CD8-positive, alpha-beta T cell (primary cell): ENCODE measurements at places on chromosomes 4 and X.

GRCh38 chrX:100648458-100649417, 4.7 kb downstream of the SRPX2 start:
- DNase-seq = no peak

DNA sequence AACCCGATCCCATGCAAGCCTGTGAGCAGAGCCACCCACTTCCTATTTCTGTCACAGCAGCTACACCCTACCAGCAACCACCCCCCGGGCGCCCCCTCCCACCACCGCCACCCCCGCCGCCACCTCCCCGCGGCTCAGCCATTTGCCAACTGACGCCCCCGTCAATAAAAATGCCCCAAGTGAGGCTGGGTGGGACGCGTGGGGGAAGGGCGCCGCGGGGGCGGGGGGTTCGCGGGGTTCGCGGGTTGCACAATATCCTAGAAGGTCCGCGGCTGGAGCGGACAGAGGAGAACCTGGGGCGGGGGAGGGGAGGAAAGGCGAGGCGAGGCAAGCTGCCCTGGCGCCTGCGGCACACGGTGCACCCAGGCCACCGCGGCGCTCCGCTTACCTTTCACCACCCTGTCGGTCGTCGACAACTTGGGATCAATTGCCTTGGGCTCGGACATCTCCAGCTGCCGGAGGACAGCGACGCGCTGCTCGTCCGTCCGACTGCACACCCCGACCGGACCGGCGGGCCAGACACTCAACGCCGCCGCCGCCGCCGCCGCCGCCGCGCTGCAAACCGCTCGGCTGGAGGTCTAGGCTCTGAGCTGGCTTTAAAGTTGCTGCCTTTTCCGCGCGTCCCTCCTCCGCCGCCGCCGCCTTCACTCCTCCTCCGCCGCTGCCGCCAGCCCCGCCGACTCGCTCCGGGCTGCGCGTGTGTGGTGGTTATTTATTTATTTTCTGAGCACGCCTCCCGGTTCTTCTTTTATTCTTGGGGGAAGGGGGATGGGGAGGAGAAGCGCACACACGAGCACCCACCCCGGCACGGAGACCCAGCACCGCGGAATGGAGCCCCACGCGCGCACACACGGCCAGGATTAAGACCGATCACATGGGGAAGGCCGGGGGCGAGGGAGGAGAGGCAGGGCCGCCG, 717 bp downstream of the PPP3CA start:
- peak; percentile 36 for DNase-seq

DNA sequence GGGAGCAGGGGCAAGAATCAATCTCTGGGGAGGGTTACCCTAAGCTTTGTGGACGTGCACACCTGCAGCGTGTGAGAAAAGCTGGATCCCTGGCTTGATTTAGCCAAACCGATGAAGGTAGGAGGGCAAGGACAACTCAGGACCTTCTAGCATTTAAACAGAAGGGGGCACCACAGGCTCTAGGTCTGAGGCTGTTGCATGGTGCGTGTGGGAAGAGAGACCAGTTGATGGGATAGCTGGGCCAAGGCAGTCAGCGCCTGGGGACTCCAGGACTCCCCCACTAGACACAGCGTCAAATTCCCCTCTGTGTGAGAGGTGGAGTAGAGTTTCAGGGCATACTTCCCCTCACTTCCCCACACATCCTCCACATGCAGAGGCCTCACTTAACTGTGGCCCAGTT, 4.3 kb downstream of the GABRQ start:
- DNase-seq = no peak

- no peak for DNase-seq
These were observed 222.1 kb upstream of the INTU start for GRCh38 chr4:127410644-127411043.

- no peak for DNase-seq
These were observed 97.1 kb downstream of the LDB2 start for GRCh38 chr4:16801356-16801755.

DNA sequence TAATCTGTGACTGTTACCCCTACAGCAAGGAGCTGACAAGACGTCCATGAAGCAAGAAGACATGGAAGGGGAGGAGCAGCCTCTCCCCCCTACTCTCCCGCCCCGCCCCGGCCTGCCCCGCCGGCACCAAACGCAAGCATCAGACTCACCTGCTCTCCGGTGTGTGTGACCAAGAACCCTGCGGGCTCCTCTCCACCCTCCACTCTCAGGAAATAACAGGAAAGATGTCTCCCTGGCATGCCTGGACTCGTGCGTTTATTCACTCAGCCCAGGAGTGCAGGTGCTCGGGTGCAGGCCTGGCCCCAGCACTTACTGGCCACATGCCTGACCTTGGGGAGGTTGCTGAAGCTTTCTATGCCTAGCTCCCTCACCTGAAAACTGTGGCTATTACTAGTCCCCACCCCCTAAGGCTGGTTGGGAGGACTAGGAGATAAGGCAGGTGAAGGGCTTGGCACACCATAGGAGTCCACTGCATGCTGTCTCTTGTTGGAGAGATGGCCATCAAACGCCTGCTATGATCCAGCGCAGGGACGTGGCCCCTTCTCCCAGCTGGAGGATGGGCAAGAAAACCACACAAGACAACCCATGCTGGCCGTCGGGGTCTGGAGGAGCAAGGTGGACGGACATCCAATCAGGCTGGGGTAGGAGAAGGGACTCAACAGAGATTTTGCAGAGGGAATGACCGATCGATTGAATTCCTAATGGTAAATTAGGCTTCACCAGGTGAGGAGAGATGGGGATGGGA, 34.9 kb upstream of the CLDN24 start:
- DNase-seq = no peak

DNA sequence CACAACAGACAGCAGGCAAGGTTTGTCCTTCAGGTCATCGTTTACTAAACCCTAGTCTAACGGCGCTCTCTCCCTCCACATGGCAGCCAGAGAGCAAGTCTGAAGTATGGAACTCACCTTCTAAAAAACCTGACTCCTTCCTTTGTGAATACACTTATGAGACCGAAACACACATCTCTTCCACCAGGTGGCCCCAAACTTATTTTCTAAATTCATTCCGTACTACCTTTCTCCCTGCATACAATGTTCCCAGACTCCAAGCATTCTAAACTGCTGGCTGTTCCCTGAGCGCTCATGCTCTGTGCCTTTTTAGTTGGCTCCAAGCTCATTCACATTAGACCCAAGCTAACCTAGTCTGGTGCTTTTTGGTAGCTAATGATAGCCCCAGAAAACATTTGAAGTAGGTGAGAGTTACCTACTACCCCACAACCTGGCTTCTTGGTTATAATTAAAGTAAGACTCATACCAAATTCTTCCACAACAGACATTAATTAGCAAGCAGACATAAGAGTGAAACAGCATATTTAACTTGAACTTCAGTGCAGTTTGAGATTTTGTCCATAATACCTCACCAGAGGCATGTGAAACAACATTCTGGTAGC, 67.6 kb upstream of the DCLK2 start:
- DNase-seq = no peak

GRCh38 chrX:71618303-71618721, at the start of gene CXCR3:
Gene CXCR3 (minus strand): TSS chrX:71618511. CDS start chrX:71618449, 62 bp downstream.
- DNase-seq = no peak

DNA sequence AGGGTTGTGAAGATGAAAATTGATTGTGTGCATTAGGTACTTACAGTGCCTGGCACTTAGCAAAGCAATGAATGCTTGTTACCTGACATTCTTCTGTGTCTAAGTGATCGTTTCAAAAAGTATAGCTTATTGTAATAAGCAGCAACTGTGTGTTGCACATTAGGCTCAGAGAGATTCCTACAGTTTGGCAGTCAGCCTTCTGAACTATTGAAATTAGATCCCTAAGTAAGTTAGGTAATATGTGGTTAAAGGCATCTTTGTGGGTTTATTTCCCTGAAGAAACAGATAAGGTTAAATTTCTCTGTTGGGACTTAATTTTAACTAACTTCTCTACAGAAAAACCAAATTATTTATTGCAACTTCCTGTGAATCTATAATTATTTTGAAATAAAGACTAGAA, 93.4 kb downstream of the REPS2 start:
- no peak for DNase-seq

DNA sequence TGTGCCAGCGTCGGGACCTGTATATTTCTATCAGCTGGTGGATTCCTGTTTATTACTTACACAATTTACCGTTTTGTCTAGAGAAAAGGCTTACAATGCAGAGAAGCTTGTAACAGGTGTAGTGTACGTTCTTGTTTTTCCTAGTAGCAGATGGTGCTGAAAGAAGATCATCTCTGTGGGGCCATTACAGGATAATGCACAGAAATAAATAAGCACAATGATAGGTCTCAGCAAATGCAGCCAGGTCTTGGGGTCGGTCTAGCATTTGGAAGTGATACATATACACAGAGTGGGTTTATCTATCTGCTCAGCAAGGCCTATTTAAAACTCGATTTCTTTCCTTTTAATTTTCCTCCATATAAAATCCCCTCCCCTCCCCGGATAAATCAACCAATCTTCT, 180.9 kb upstream of the LCORL start:
- DNase-seq = no peak

DNA sequence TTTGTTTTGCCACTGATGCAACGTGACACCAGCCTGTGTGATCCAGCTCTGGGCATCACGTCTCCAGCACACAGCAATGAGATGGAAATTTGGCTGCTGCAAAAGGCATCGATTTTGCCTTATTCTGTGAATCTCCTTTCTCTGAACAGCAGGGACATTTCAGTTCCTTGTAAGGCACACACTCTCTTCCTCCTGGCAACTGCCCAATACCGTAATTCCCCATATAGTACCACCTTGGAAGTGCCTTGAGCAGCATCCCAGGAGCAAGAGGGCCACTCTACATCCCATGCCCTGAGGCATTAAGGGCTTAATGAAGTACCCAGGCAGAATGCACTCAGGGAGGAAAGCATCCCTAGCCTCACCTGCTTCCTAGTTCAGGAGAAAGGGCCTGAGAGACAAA, 10.5 kb upstream of the MAMLD1 start:
- DNase-seq = no peak

GRCh38 chr4:60313611-60314178, 886.4 kb upstream of the ADGRL3 start:
- no peak for DNase-seq

GRCh38 chrX:108396188-108396891, 41.9 kb downstream of the COL4A6 start:
- DNase-seq = no peak

DNA sequence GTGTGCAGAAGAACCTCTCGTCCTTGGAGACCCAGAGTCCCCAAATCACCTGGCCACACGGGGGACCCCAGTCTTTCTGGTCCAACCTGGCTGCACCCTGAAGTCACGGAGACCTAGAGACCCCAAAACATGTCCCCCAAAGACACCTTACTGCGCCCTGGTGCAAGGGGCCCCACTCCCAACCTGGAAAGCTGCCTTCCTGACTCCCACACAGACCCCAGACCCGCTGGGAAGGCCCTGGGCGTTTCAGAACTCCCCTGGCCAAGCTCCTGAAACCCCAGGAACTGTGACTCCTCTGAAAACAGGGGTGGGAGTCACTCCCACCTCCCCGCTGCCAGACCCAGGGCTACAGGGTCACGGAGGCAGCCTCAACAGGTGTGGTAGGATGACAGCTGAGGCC, 12.7 kb upstream of the SHOX start:
- DNase-seq = peak; percentile 17

DNA sequence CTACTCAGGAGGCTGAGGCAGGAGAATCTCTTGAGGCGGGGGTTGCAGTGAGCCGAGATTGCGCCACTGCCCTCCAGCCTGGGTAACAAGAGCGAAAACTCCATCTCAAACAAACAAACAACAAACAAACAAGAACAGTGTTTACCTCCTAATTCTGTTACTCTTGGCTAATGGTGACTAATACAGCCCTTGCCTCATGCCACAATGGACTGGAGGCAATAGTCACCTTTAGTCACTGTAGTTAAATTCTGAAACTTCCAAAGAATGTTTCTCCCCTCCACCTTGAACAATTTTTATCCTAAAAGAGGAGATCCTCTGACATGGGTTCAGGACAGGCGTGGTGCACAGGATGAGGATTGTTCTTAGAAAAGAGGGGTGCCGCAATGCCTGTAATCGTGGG, 241.2 kb upstream of the CTSO start:
- no peak for DNase-seq

DNA sequence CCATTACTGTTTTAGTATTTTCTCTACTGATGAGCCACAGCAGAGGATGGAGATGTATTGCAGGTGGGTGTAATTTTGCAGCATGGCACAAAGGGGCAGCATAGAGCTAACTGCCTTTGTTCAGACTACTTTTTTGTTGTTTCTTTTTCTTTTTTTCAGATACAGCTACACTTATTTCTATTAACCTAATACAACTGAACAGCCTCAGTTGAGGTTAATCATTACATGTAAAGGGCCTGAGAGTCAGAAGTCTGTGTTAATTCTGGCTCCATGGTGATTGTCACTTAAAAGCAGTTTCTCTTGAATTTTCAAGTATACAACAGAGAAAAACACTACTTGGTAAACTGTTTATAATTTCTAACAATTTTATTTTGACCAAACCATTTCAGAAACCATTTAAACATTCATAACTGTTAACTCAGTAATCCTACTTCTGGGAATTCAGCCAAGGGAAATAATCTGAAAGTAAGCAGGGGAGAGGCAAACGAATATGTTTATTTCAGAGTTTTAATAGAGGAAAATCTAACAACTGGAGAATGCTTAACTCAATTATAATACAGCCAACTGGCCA, 13.9 kb upstream of the PPEF2 start:
- no peak for DNase-seq

- DNase-seq = no peak
These were observed 578.7 kb downstream of the BCOR start for GRCh38 chrX:39519030-39519488.

DNA sequence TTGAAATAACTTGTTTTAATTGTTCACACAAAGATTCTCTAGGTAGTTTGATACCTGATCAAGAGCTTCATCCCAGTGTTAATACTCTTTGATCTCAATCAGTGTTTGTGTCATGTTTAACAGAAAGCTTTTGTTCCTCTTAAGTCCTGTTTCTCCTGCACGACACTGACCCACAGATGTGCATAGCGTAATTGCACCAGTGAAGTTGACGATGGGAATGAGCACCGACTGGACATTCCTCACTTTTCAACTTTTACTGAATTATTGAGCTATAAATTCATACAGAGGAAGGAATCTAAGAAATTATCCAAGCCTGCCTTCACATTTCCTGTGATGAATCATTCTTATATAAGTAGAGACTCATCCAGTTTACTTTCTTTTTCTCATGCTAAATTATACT, 878.7 kb upstream of the TENM3 start:
- DNase-seq = no peak

GRCh38 chrX:72011734-72012133, 101.1 kb downstream of the NHSL2 start:
- no peak for DNase-seq

GRCh38 chrX:20802036-20802435, 535.3 kb upstream of the RPS6KA3 start:
- DNase-seq = no peak

- DNase-seq = no peak
These were observed 18.3 kb upstream of the H2AZ1 start for GRCh38 chr4:99968330-99968729.

- no peak for DNase-seq
These were observed 25.3 kb downstream of the SMIM20 start for GRCh38 chr4:25939330-25939729.

DNA sequence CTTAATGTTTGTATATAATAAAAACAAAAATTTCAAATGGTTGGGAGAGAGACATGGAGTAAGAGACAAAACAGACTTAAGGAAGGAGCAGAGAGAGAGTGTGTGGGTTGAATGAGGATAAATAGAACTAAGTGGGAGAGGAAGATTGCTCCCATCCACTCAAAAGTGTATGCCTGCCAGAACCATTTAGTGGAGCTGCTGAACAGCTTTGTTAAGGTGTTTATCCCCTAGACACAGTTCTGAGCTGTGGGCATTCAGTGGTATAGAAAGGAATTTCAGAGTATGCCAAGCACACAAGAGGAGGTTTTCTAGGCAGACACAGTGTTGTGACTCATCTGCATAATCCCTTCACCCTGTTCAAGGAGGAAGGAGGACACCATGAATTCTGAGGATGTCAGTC, 508.6 kb upstream of the EPHA5 start:
- no peak for DNase-seq
